ENCODE measurements at places on chromosomes 11 and 22. TPM values are rescaled to one million over a fixed set of nuclear protein-coding genes. Genes with fewer than 3 reads are reported as not detected.

Gene FIBP
- 63.9 TPM for total RNA-seq

Gene BARX2
- total RNA-seq = 73.5 TPM

Gene OR8G5
- total RNA-seq = not detected

DNA sequence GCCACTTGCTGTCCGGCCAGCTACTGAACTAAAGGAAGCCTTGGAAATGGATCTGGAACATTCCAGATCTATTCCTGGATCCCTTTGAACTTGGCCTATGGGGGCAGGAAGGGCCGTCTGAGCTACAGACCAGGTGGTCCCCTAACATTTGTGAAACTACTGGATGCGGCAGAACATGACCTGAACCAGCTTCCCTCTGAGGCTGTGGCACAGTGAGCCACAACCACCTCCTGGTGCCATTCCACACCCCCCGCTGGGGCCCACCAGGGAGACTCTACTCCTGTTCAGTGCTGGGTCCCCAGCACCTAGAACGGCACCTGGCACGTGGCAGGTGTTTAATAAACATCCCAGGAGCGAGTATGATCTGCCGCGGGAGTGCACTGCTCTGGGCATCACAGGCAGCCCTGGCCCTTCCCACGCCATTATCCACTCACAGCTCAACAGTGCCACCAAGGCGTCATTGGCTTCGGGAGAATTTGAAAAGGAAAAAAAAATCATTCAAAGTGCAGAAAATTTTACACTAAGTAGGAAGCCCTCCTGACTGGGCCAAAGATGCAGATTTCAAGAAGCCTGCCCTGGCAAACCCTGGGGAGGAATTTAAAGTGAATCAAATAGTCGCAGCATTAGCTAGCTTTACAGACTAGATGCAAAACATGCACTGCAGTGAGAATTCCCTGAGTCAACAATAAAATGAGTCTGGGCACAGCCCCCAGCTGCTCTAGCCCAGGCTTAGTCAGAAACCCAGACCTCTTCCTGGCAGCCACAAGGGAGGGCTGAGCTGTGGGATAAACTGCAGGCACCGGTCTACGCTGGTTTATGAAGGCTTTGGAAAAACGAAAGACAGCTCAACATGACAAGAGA lies 14.3 kb upstream of the EFCAB6 start:
- no peaks in the 10 kb centered on the region for H3K36me3 ChIP-seq
- no peak overlapping the region for H3K4me3 ChIP-seq
- peaks cover 30% of the 10 kb centered on the region for H3K4me1 ChIP-seq

GRCh38 chr22:48952256-48953102 lies 875.2 kb downstream of the BRD1 start:
- peaks cover 18% of the 10 kb centered on the region for H3K27me3 ChIP-seq
- H3K36me3 ChIP-seq = no peaks in the 10 kb centered on the region
- H3K4me3 ChIP-seq = no peak overlapping the region
- H3K27ac ChIP-seq = no peak overlapping the region
- H3K4me1 ChIP-seq = peaks cover 2% of the 10 kb centered on the region

Gene CPT1A
- total RNA-seq = 3.0 TPM

Gene DKK3
- 30.0 TPM for total RNA-seq

- peaks cover 27% of the 10 kb centered on the region for H3K4me1 ChIP-seq
- DNase-seq = no peak
- no peak overlapping the region for H3K4me3 ChIP-seq
- no peaks in the 10 kb centered on the region for H3K27me3 ChIP-seq
These were observed 56.8 kb downstream of the LDLRAD3 start for GRCh38 chr11:36000616-36001190.

- peaks cover 46% of the 10 kb centered on the region for H3K4me1 ChIP-seq
- peak overlapping the region; percentile 85 for H3K4me3 ChIP-seq
- no peak for DNase-seq
- H3K36me3 ChIP-seq = no peaks in the 10 kb centered on the region
- H3K27ac ChIP-seq = peak overlapping the region; percentile 90
These were observed 667 bp downstream of the DGCR6L start for GRCh38 chr22:20319041-20319744.

- peaks cover 6% of the 10 kb centered on the region for H3K36me3 ChIP-seq
- H3K4me1 ChIP-seq = no peaks in the 10 kb centered on the region
- DNase-seq = no peak
- no peak overlapping the region for H3K27ac ChIP-seq
These were observed 87.0 kb downstream of the FAM168A start for GRCh38 chr11:73510877-73511276.

- H3K4me1 ChIP-seq = no peaks in the 10 kb centered on the region
- H3K27me3 ChIP-seq = peaks cover 1% of the 10 kb centered on the region
- no peak overlapping the region for H3K27ac ChIP-seq
- no peak for DNase-seq
These were observed 57.3 kb upstream of the CEP295 start for GRCh38 chr11:93604008-93604660.

GRCh38 chr11:113574586-113574985 lies 99.4 kb upstream of the DRD2 start:
- H3K27me3 ChIP-seq = no peaks in the 10 kb centered on the region
- H3K4me3 ChIP-seq = no peak overlapping the region
- H3K27ac ChIP-seq = no peak overlapping the region
- no peak for DNase-seq
- no peaks in the 10 kb centered on the region for H3K36me3 ChIP-seq

Gene OR56A1
- 0.13 TPM for total RNA-seq

Gene HORMAD2
- total RNA-seq = 0.47 TPM

Gene OR8D1
- total RNA-seq = not detected

Gene NLRP14
- 0.54 TPM for total RNA-seq

Gene NRXN2
- 12.0 TPM for total RNA-seq

DNA sequence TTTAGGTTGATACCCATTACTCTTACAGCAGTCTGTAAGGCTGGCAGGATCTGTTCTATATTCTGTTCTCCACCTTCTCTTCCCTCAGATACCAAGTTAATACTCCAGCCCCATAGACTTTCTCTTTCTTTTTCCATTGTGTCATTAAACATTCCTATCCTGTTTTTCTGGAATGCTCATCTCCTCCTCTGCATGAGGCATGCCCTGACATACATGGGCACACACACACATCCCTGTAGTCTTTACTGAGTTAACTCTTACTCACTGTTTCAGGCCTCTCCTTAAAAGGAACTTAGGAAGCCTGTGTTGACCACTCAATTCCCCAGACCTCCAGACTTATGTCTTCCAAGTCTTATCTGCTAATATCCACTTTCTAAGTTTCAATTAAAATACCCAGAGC lies 476.8 kb downstream of the METTL15 start:
- no peaks in the 10 kb centered on the region for H3K36me3 ChIP-seq
- no peak overlapping the region for H3K27ac ChIP-seq
- no peaks in the 10 kb centered on the region for H3K27me3 ChIP-seq
- H3K4me3 ChIP-seq = no peak overlapping the region
- no peak for DNase-seq

DNA sequence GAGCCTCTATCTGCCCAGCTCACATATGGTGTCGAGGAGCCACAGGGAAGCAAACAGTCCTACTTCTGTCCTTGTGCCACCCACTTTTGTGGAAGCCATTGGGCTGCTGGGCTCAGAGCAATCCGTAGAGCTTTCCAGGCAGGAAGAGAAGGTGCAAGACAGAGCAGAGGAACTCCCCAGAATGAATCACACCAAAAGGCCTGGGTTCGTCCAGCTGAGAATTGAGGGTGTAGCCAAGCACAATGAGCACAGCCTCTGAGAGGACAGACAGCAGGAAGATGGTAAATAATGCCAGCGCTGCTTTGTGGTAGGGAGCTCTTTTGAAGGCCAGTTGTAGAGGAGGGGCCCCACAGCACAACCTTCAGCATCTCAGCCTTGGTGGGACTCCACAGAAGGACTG lies 237.8 kb downstream of the GRIK4 start:
- H3K36me3 ChIP-seq = no peaks in the 10 kb centered on the region
- H3K4me1 ChIP-seq = peaks cover 11% of the 10 kb centered on the region
- no peak overlapping the region for H3K4me3 ChIP-seq

GRCh38 chr11:6253197-6253596 lies 6.4 kb upstream of the CCKBR start:
- DNase-seq = no peak
- no peak overlapping the region for H3K27ac ChIP-seq
- no peak overlapping the region for H3K4me3 ChIP-seq
- H3K36me3 ChIP-seq = no peaks in the 10 kb centered on the region
- H3K27me3 ChIP-seq = peaks cover 2% of the 10 kb centered on the region

Gene UNC93B1
- total RNA-seq = 20.4 TPM

Gene SCGB1A1
- total RNA-seq = not detected

GRCh38 chr22:22786301-22787115 lies 101.1 kb upstream of the IGLL5 start:
- peaks cover 78% of the 10 kb centered on the region for H3K27me3 ChIP-seq
- H3K4me3 ChIP-seq = no peak overlapping the region
- no peak for DNase-seq
- no peak overlapping the region for H3K27ac ChIP-seq
- no peaks in the 10 kb centered on the region for H3K36me3 ChIP-seq

GRCh38 chr22:36323182-36323854 lies 64.4 kb downstream of the MYH9 start:
- H3K36me3 ChIP-seq = peaks cover 36% of the 10 kb centered on the region
- no peak overlapping the region for H3K4me3 ChIP-seq
- H3K27me3 ChIP-seq = no peaks in the 10 kb centered on the region
- DNase-seq = no peak
- peaks cover 31% of the 10 kb centered on the region for H3K4me1 ChIP-seq

DNA sequence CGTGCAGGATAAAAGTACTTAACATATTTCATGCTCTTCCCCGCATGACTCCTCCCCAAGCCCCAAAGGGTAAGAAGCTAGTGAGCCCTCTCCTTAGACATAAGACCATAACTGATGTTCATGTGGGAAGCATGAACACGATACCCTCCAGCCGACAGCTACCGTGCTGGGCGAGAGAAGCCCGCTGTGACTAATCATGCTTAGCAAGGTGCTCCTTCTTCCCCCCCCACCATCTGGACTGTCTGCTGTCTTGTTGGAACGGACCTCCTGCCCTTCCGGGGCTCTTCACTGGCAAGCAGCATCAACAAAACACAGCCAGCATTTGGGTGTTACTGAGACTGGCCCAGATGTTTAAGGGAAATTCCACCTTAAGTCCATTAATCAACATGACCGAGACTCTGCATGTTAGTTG lies 200.6 kb downstream of the DBX1 start:
- peaks cover 23% of the 10 kb centered on the region for H3K4me1 ChIP-seq
- no peak overlapping the region for H3K4me3 ChIP-seq
- DNase-seq = no peak
- no peaks in the 10 kb centered on the region for H3K36me3 ChIP-seq
- no peaks in the 10 kb centered on the region for H3K27me3 ChIP-seq
- no peak overlapping the region for H3K27ac ChIP-seq

- H3K27ac ChIP-seq = no peak overlapping the region
- DNase-seq = no peak
- peaks cover 25% of the 10 kb centered on the region for H3K4me1 ChIP-seq
- no peak overlapping the region for H3K4me3 ChIP-seq
- H3K27me3 ChIP-seq = no peaks in the 10 kb centered on the region
These were observed 11.5 kb upstream of the TMPRSS13 start for GRCh38 chr11:117940736-117941135.

Gene OR52A1
- total RNA-seq = 0.02 TPM

Gene UCP3
- 4.5 TPM for total RNA-seq

Gene ANO1
- total RNA-seq = 39.6 TPM

Gene MS4A3
- total RNA-seq = not detected

GRCh38 chr11:66363805-66364535 lies 7.6 kb downstream of the SLC29A2 start:
- DNase-seq = no peak
- H3K4me1 ChIP-seq = peaks cover 2% of the 10 kb centered on the region
- no peaks in the 10 kb centered on the region for H3K27me3 ChIP-seq
- H3K36me3 ChIP-seq = peaks cover 10% of the 10 kb centered on the region
- no peak overlapping the region for H3K27ac ChIP-seq

Gene FGF3
- total RNA-seq = not detected

- no peak overlapping the region for H3K4me3 ChIP-seq
- H3K36me3 ChIP-seq = peaks cover 30% of the 10 kb centered on the region
- H3K27me3 ChIP-seq = no peaks in the 10 kb centered on the region
- H3K27ac ChIP-seq = peak overlapping the region; percentile 31
These were observed 8.6 kb downstream of the PPP6R3 start for GRCh38 chr11:68469122-68469521.

GRCh38 chr11:96203567-96204365 lies 139.2 kb downstream of the MAML2 start:
- H3K4me3 ChIP-seq = no peak overlapping the region
- H3K27me3 ChIP-seq = no peaks in the 10 kb centered on the region
- peaks cover 71% of the 10 kb centered on the region for H3K4me1 ChIP-seq
- peak overlapping the region; percentile 88 for H3K27ac ChIP-seq
- no peak for DNase-seq

Gene OSBPL5
- 37.1 TPM for total RNA-seq

Gene NXPE1
- total RNA-seq = not detected

DNA sequence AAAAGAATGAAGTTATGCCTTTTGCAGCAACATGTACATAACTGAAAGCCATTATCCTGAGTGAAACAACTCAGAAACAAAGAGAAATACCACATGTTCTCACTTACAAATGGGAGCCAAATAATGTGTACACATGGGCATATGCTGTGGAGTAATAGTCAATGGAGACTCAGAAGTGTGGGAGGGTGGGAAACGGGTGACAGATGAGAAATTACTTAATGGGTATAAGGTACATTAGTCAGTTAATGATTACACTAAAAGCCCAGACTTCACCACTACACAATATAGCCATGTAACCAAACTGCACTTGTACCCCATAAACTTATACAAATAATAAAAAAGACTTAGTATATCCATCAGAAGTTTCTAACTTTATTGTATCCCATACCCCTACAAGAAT lies 674.1 kb upstream of the ARHGAP42 start:
- no peak overlapping the region for H3K27ac ChIP-seq
- no peak overlapping the region for H3K4me3 ChIP-seq
- no peak for DNase-seq

DNA sequence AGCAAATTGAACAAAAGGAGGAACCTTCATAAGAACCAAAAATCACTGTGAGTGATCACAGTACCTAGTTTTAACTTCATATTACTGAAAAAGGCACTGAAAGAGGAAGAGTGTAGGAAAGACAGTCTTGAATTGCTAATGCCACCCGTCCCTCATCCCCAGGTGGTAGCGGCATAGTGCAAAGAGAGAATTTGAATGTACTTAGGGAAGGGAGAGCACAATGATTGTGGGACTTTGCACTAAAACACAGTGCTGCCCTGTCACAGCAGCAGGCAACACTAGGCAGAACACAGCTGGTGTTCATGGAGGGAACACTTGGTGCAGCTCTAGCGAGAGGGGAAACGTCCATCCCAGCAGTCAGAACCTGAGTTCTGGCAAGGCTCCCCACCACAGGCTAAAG lies 716.3 kb upstream of the ANO5 start:
- no peak overlapping the region for H3K4me3 ChIP-seq
- no peaks in the 10 kb centered on the region for H3K36me3 ChIP-seq
- H3K27me3 ChIP-seq = peaks cover 26% of the 10 kb centered on the region
- H3K4me1 ChIP-seq = no peaks in the 10 kb centered on the region

Gene OR52N5
- not detected for total RNA-seq

Gene NAALAD2
- 39.5 TPM for total RNA-seq

Gene E2F8
- total RNA-seq = 6.1 TPM

- no peaks in the 10 kb centered on the region for H3K36me3 ChIP-seq
- H3K4me3 ChIP-seq = no peak overlapping the region
- H3K4me1 ChIP-seq = peaks cover 28% of the 10 kb centered on the region
- DNase-seq = no peak
- peaks cover 15% of the 10 kb centered on the region for H3K27me3 ChIP-seq
These were observed 42.0 kb downstream of the FAM83F start for GRCh38 chr22:40036591-40037225.

- peaks cover 32% of the 10 kb centered on the region for H3K4me1 ChIP-seq
- no peak for DNase-seq
- H3K27me3 ChIP-seq = no peaks in the 10 kb centered on the region
- H3K27ac ChIP-seq = peak overlapping the region; percentile 31
- no peaks in the 10 kb centered on the region for H3K36me3 ChIP-seq
These were observed 107.6 kb downstream of the TRPC6 start for GRCh38 chr11:101476191-101476590.
